Hematopoietic multipotent progenitor cell treated with erythropoietin and hydrocortisone succinate and interleukin-3 and kit ligand, for 17 days (in vitro differentiated cells): ENCODE measurements at places on chromosomes 6 and 20.

- no peak for DNase-seq
These were observed 784.9 kb downstream of the TENT5A start for GRCh38 chr6:80967609-80968008.

DNA sequence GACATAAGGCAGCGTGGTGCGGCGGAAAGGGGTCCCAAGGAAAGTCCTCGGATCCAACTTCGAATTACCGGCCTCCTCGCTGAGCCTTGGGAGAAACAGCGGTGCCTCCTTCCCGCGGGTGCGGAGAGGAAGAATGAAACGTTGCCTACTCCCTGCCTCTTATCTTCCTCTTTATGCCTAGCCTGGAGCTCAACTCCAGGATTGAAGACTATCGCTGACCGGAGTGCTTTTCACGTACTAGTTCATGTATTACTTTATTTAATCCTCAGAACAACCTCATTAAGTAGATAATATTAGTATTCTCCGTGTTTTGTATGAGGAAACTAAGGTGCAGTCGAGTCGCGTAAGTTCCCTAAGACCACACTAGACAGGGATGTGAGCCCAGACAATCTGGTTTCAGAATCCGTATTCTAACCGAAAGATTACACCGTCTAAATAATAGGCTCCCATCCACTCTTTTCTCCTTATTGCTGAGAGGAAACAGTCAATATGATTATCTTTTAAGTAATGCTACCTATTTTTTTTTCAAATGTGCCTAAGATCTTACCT, 793 bp upstream of the PDSS2 start:
- no peak for DNase-seq

GRCh38 chr6:138817799-138818198, 21.9 kb downstream of the ECT2L start:
- no peak for DNase-seq

GRCh38 chr20:4725263-4725550, 3.5 kb downstream of the PRND start:
- DNase-seq: no peak

- DNase-seq: no peak
These were observed 10.1 kb downstream of the ANGPT4 start for GRCh38 chr20:906001-906520.

DNA sequence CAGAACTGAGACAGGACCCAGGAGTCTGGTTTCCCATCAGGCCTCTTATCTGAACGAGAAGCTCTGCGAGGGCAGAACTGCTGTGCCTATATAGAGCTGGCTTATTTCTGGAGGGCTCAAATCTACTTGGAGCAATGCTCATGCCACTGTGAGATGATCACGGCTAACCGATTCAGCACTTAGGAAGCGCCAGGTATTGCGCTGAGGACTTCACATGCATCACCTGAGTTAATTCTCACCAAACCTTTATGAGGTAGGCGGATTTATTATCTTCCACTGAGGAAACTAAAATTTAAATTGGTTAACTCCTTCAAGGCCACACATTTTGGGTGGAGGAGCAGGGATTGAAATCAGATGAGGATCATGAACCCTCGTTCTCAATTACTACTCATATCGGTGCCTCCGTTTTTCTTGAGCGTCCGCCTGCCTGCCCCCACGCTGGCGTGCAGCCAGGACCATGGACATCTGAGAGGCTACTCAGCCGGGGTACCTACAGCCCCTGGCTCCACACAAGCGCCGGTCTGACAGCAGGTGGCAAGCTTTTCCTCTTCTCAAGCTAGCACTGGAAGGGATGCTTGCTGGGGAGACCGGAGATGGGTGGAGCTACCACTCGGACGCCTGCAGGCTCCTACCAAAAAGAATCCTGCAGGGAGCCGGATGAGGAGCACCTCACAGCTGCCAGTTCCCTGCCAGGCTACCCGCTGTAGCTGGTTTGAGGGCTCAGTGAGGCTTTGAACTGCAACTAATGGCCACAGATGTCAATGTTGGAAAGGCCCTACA, 1.0 kb upstream of the PCIF1 start:
- peak; percentile 77 for DNase-seq

- no peak for DNase-seq
These were observed 224.5 kb upstream of the AGPAT4 start for GRCh38 chr6:161498359-161498758.

DNA sequence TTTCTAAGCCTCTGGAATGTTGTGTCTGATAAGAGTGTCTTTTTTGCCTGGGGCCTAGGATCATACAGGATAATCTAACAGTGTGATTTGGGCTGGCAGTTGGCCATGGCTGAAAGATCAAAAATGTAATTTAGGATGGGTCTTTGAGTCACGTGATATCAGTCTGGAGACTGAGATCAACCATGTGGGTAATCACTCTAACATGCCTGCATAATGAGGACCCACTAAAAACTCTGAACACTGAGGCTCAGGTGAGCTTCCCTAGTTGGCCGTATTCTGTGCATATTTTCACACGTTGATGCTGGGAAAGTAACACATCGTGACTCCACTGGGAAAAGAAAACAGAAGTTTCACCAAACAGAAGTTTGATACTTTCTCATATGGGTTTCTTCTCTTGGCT, 6.3 kb upstream of the MMS22L start:
- DNase-seq: no peak

- no peak for DNase-seq
These were observed 3.4 kb upstream of the HEY2 start for GRCh38 chr6:125746019-125746414.

- DNase-seq: no peak
These were observed 22.5 kb downstream of the BRPF3 start for GRCh38 chr6:36219081-36219480.

GRCh38 chr6:142413111-142413510, 111.3 kb downstream of the ADGRG6 start:
- DNase-seq: no peak

GRCh38 chr20:62766716-62767115, 29.6 kb upstream of the MRGBP start:
- DNase-seq: no peak

DNA sequence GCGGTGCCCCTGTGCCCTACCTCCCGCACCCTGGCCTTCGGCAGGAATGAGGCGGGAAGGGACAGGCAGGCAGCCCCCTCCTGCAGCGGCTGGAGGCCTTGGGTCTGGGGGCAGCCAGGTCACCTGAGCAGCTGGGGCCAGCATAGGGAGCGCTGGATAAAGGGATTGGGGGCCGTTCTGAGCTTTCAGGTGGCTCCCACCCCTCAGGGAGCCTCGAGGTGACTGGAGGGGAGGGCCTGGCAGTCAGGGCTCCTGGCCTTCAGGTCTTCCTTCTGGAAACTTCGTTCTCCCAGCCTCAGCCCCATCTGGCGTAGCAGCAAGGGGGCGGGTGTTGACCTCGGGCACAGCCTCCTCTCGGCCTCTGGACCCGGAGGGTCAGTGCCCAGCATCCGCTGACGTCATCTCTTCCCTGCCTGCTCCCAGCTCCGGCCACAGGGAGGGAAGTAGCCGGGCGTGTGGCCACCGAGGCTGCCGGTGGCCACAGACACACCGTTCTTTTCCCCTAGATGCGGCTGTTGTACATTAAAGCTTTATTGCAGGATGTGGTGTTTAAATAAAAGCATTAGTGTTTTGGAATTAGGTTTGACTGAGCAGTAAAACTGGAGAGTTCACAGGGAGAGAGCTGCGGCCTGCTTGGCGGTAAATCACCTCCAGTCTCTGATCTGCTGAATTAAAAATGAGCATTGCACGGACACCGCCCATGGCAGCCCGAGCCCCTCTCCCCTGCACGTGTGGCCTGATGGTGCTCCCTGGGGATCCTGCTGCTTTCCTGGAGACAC, 80.0 kb upstream of the GATA5 start:
- no peak for DNase-seq

DNA sequence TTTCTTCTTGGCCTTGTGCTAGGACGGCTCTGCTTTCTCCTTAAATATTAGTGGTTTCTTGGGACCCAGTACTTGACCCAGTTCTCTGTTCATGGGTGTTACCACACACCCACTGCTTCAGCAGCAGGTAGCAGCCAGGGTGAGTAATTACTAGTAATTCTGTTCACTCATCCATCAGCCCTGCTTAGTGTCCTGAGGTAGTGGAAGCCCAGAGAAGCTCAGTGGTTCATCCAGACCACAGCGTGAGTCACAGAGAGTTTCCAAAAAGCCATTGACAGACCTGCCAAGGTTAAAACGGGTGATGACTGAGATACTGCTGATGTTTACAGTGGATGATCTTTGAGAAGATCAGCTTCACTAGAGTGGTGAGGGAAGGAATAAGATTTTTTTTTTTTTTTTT, 51.7 kb upstream of the HINT3 start:
- no peak for DNase-seq

DNA sequence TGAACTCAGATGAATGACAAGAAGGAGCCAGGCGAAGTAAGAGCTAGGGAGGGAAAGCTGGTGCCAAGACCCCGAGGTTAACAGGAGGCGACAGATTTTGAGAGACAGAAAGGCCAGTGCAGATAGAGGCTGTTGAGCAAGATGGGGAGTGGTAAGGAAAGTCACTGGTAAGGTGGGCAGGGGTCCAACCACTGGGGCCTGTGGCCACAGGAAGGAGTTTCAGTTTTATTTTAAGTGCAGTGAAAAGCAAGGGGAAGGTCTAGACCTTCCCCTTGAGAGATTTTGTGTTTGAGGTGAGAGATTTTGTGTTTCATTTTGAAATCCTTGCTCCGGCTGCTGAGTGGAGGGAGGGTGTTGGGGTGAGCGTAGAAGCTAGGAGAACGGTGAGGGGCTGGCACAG, 41.8 kb upstream of the APCDD1L start:
- no peak for DNase-seq

GRCh38 chr6:149118737-149119653, 198.5 kb upstream of the TAB2 start:
- DNase-seq: peak; percentile 62

DNA sequence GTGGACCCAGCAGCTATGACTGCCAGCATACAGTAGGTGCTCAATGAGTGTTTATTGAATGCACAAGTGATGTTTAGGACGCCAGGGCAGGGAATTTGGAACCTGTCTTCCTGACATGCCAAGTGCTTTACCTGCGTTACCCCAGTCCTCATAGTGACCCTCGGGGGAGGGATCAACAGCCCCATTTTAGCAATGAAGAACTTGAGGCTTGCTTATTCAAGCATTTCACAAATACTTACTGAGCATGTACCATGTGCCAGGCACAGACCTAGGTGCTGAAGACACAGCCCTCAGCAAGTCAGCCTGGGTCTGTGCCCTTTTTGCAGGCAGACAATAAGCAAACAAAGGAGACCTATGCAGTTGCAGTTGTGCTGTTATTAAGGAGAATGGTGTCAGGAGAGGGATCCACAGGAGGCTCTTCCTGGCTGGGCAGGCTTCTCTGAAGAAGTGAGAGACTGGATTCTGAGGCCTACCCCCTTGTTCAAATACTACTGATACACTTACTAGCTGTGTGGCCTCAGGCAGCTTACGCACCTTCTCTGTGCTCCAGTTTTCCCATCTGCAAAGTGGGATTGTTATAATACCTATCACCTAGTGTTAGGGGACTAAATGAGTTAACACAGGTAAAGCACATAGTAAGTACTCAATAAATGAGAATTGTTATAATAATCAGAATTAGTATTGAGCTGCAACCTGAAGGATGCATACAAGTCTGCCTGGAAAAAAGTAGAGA, 39.8 kb downstream of the TTLL9 start:
- DNase-seq: no peak

GRCh38 chr6:159645640-159646039, 47.4 kb downstream of the SOD2 start:
- no peak for DNase-seq

- no peak for DNase-seq
These were observed 1.4 kb downstream of the DEFB132 start for GRCh38 chr20:258963-259362.

GRCh38 chr6:96836631-96837080, 621 bp downstream of the GPR63 start:
- DNase-seq: no peak

- no peak for DNase-seq
These were observed 14.6 kb downstream of the TJAP1 start for GRCh38 chr6:43491750-43492661.

- DNase-seq: no peak
These were observed 332.3 kb downstream of the BCKDHB start for GRCh38 chr6:80438772-80439171.

DNA sequence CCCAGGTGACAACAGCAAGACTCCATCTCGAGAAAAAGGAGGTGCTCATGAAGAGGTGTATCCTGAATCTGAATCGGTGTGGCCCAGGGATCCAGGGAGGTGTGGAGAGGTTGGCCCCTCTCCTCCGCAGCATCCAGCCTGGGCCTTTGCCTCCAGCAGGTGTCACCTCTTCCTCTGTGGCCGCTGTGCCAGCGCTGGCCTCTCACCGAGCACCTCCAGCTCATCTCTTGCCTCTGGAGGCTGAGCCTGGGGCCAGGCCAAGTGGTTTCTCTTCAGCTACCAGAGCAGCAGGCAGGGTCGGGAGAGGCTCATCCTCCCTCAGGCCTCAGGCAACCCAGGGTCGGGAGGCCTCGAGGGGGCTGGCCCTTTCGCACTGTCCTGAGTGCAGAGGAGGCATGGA, 1.2 kb upstream of the COL20A1 start:
- no peak for DNase-seq

DNA sequence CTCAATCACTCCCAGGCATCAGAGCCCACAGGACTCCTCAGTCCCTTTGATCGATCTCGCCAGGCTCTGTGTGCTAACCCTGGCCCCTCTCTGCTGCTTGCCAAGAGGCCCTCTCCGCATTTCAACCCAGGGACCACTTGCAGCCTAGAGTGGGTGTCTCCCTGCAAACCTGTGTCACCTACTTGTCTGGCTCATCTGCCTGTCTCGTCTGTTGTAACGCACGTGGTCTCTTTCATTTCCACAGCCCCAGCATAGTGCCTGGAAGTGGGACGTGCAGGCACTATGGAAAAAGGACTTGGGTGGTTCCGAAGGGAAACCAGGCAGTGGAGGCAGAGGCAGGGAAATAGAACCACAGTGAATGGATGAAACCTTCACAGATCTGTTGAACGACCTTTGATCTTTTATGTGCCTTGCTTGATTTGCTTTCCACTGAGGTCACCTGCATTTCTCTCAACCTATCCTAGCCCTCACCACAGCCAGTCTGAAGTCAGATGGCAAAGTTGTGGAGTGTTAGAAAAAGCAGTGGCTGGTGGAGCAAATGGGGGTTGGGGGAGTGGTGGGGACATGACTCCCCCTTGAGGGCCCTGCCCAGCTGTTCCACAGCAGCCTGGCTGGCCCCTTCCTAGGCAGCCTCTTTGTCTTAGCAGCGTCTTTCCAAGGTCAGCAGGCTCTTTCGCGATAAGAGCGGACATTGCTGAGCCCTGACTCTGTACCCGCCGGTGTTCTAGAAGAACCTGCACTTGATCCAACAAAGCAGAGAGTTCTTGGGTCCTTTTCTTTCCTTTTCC, 55.8 kb upstream of the TAGAP start:
- no peak for DNase-seq

DNA sequence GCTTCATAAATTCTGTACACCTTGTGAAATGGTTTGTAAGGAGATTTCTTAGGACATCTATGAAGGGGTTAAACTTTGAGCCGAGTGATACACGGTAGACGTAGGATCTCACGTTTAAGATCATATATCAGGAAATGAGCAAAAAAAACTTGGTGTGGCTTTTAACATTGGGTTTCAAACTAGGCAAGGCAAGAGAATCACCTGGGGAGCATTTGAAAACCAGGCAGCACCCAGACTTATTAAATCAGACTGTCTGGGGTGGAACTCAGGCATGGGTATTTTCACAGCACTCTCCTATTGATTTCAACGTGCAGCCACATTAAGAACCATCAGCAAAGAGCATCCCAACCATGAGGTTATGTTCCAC, 26.4 kb downstream of the LY86 start:
- no peak for DNase-seq

- DNase-seq: no peak
These were observed 94.0 kb upstream of the MCHR2 start for GRCh38 chr6:100088009-100088408.

- DNase-seq: no peak
These were observed 113.1 kb downstream of the MBOAT1 start for GRCh38 chr6:20099156-20099555.

GRCh38 chr6:159829526-159829925, 29.4 kb downstream of the PNLDC1 start:
- no peak for DNase-seq
